ENCODE measurements at places on chromosomes 2 and 18.

GRCh38 chr18:10588975-10589374, 63.1 kb downstream of the NAPG start:
- no peak for DNase-seq

GRCh38 chr18:27017901-27018500, 152.5 kb upstream of the AQP4 start:
- no peak for DNase-seq

- no peak for DNase-seq
Observed at GRCh38 chr2:153373510-153374279, 104.9 kb downstream of the RPRM start.

DNA sequence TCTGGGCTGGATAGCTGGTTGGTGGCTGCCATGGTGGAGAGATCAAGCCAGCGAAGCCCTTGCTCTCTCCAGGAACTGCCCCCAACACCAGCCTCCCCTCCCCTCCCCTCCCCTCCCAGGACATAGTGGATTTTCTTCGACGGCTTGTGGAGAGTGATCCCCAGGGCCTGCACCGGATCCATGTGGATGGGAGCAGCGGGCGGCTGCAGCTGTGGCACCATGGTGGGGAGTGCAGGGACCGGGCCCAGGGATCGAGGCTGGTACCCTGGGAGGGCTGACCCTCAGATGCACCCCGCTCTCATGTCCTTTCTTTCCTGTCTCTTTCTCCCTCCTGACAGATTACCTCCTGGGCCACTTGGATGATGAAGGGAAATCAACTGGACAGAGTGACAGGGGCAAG, 7.0 kb downstream of the TTC31 start:
- no peak for DNase-seq

DNA sequence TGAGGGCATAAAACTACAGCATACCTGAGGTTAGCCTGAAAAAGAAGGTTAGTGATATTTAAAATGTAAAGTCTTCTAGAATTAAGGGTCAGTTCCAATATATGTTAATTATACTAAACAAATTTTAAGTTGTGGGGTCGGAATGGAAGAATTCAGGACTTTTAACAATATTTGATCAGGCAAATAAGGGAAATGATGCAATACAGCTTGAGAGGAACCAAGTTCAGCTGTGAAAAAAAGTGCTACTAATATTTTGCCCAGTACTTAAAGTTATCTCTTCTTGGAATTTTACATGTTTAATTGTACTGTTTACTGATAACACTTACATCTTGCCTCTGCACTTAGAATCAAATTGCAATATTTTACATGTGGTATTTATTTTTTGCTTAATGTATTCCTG, 345.5 kb upstream of the CWC22 start:
- no peak for DNase-seq

GRCh38 chr2:194674043-194674442, 983.0 kb upstream of the SLC39A10 start:
- no peak for DNase-seq

Data from NCI-H1436 (cell line).